B cell (primary cell): ENCODE measurements at places on chromosomes 2 and 18.
A peak's percentile ranks its signal among the peaks of the same experiment; 100 is the strongest.

GRCh38 chr18:45764000-45764686, 40.2 kb downstream of the SLC14A1 start:
- DNase-seq = no peak

DNA sequence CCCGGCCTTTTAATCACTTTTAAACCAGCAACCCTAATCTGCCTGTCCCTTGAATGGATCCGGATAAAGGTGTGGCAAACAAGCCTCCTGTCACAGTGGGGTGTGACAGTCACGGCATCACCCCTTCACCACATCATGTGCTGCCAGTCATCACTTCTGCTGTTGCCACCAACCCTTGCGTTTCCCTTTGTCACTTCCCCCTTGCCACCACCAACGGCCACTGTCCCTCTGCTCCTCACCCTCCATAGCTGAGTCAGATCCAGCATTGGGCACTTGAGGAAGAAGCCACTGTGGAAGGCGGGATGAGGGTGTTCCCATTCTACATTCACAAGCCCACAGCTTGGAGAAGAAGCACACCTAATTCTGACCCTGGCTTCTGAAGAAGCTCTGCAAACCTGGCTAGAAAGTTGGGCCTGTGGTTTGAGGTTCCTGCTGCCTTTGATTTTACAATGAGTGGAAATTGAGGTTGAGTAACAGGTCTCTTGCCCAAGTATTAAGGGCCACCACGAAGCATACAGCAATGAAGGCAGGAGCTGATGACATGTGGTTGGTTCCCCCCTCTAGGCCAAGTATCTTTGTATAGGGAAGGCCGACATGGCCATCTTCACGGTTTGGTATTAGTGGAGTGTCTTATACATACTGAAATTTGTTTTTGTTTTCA, 22.9 kb upstream of the DARS1 start:
- DNase-seq = peak; percentile 91

DNA sequence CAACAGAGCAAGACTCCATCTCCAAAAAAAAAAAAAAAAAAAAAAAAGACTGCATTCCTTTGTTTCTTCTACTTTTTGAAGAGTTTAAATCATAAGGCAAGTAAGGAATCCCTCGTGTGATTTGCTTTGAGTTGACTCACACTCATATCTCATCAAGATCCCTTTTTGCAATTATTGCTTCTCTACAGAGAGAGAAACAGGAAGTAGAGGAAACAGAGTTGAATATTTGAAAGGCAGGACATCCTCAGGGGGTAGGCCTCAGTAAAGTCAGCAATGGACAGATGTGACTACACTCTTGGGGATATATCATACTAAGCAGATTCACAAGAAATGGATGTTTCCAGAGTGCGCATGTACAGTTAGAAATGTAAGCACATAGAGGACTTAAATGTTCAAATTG, 11.2 kb upstream of the EFR3B start:
- DNase-seq = no peak

DNA sequence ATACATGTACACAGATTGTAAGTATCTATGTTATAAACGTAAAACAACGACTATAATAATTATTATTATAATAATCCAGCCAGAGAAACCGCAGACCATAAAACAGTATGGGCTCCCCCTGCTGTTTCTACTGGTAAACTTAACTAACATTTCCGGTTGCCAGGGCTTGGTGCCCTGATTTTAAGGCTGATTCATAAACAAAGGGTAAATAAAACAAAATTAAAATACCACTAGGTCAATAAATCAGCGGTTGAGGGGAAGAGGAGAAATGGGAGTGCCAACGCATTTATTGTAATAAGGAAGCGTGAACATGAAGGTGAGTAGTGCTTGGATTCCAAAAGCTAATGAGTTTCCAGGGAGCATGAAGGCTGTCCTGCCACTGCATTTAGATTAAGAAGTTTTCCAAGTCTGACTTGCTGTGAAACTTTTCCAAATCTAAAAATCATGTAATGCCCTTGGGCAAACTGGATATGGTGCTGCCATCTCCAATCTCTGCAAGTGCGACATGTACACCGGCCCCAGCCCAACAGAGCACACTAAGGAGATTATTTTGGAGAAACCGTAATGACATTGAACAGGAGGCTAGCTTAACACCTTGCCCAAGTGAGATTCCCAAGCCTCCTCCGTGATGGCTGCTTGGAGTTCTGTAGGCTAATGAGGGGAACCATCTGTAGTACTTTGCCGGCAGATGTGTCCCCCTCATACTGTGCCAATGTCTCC, 50.7 kb upstream of the HNRNPA3 start:
- DNase-seq = peak; percentile 58
